ENCODE measurements at places on chromosomes 3 and 15.

GRCh38 chr3:2826036-2826435 lies 284.1 kb downstream of the IL5RA start:
- no peak for DNase-seq

DNA sequence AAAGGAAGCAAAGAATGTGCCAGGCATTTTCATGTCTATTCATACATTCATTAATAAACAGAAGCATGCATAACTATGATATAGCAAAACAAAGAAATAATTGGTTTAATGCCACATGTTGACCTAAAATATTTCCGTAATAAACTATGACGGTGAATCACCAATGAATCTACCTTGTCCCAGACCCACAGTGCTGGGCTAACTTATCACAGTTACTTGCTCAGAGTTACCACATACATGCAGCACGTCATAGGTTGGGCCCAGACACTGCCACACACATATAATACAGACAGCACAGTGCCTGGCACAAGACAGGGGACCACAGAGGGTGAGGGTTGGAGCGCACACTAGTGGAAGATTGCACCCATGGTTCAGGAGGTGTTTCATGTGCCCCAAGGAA lies 86.9 kb downstream of the ATP1B3 start:
- DNase-seq: no peak

DNA sequence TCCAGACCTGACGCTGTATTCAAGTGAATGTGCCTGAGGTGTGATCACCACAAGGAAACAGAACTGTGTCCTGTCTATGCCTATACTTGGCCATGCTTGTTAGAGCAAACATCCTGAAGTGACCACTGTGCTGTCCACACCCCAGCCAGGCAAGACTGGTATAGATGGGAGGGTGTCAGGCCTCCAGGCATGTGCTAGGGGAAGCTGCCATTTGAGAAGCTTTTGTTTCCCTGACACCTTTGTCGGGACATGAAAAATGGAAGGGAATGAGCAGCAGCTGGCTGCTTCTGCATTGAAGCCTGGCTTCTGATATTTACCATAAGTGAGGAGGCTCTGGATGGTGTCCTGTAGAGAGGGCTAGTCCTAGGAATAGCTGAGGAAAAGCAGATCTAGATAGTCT lies 106.2 kb downstream of the CPNE4 start:
- DNase-seq: no peak

DNA sequence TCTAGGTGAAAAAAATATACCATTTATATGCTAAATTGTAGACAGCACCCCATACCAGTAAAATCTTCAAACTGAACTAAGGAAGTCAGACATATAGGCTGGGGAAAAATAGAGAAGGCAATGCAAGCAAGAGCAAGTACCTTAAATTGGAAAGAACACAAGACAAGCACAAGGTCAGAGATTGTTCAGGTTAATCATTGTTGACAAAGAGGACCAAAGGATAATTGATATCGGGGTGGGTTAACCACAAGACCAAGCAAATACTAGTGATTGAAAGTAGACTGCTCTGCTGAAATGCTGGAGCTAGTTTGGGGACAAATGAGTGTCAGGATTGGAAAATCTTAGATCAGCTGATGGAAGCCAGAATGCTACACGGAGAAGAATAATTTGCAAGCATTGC lies 499.8 kb downstream of the ROBO2 start:
- no peak for DNase-seq

DNA sequence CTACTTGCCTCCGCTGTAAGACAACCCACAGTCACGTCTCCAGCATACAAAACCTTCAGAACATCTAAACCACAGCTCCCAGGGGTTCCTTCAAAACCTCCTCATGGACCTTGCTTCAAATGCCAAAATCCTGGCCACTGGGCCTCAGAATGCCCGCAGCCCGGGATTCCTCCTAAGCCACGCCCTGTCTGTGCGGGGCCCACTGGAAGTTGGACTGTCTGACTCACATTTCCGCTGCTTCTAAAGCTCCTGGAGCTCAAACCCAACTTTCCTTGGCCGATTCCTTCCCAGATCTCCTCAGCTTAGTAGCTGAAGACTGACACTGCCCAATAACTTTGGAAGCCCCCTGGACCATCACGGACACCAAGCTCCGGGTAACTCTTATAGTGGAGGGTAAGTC lies 17.9 kb upstream of the OR5H6 start:
- DNase-seq: no peak

Measured in activated naive CD4-positive, alpha-beta T cell (primary cell).